ENCODE measurements at places on chromosomes 6 and 20. TPM values are rescaled to one million over a fixed set of nuclear protein-coding genes. Genes with fewer than 3 reads are reported as not detected.
A peak's percentile ranks its signal among the peaks of the same experiment; 100 is the strongest.

GRCh38 chr6:158233214-158233795 is 65.2 kb downstream of the GTF2H5 start:
- peaks cover 13% of the 10 kb centered on the region for H3K4me1 ChIP-seq
- H3K36me3 ChIP-seq: no peaks in the 10 kb centered on the region
- no peak for DNase-seq
- no peaks in the 10 kb centered on the region for H3K27me3 ChIP-seq
- no peak overlapping the region for H3K27ac ChIP-seq
- H3K4me3 ChIP-seq: peak overlapping the region; percentile 80

DNA sequence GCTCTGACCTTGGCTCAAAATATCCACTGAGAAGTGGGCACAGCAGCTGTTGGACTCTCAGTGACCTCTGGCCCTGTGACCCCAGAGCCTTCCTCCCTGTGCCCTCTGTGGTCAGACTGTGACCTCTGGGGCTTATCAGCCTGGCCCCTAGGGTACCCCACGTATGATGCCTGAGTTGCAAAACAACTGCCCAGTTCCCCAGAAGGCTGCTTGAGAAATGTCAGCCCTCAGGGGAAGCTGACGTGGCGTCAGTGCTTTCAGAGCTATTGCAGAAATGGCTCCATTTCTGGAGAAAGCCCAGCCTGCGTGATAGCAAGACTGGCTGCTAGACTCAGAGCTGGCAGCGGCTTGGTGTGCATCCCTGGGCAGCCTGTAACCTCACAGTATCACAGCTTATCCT is 31.5 kb upstream of the TGM2 start:
- H3K4me1 ChIP-seq: peaks cover 12% of the 10 kb centered on the region
- H3K27ac ChIP-seq: no peak overlapping the region
- no peaks in the 10 kb centered on the region for H3K36me3 ChIP-seq

The SPATS1 gene
- total RNA-seq: not detected

DNA sequence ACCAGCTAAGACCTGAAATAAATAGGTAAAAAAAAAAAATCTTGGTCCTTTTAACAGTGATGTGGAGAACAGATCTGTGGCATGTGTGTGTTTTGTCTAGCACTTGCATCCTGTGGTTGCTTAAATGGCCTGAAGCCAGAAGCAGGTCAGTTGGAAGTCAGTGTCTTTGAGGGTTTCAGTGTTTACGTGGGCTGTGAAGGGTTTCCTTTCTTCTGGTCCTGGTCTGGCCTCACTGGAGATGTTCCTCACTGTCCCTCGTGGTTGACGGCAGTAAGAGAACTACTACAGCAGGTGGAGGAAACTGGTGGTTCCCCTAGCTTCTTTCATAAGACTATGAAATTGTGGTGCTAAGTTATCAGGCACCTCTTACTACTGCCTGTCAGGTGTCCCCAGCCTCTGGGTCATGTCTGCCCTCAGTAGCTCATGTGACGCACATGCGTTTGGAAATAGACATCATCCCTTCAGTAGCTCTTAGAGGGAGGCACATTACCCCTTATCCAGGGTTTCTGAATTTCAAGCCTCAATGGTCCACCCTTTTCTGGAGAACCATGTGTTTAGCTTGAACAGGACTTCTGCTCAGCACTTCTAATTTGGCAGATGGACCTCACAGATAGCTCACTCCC is 59.4 kb upstream of the SCP2D1 start:
- H3K4me3 ChIP-seq: no peak overlapping the region
- no peaks in the 10 kb centered on the region for H3K4me1 ChIP-seq
- H3K36me3 ChIP-seq: no peaks in the 10 kb centered on the region
- H3K27ac ChIP-seq: no peak overlapping the region
- no peaks in the 10 kb centered on the region for H3K27me3 ChIP-seq

GRCh38 chr20:4151991-4152695 is 136.8 kb upstream of the RNF24 start:
- peak overlapping the region; percentile 30 for H3K27ac ChIP-seq
- peak; percentile 84 for DNase-seq
- H3K36me3 ChIP-seq: no peaks in the 10 kb centered on the region
- no peak overlapping the region for H3K4me3 ChIP-seq

GRCh38 chr6:161228921-161229591 is 44.8 kb downstream of the AGPAT4 start:
- H3K27ac ChIP-seq: peak overlapping the region; percentile 85
- no peaks in the 10 kb centered on the region for H3K36me3 ChIP-seq
- peak; percentile 91 for DNase-seq
- H3K4me1 ChIP-seq: peaks cover 26% of the 10 kb centered on the region
- H3K27me3 ChIP-seq: no peaks in the 10 kb centered on the region

The BPIFB1 gene
- not detected for total RNA-seq

The HLA-DRB5 gene
- not detected for total RNA-seq

The SIGLEC1 gene
- total RNA-seq: not detected

The LAMA2 gene
- 1.7 TPM for total RNA-seq

The ENPP5 gene
- 1.4 TPM for total RNA-seq

- DNase-seq: no peak
- H3K4me3 ChIP-seq: no peak overlapping the region
- H3K27me3 ChIP-seq: no peaks in the 10 kb centered on the region
- no peaks in the 10 kb centered on the region for H3K4me1 ChIP-seq
- H3K27ac ChIP-seq: no peak overlapping the region
Observed at GRCh38 chr6:132790450-132790849, 8.0 kb downstream of the SLC18B1 start.

- H3K36me3 ChIP-seq: no peaks in the 10 kb centered on the region
- H3K4me1 ChIP-seq: peaks cover 14% of the 10 kb centered on the region
- no peak overlapping the region for H3K4me3 ChIP-seq
- H3K27ac ChIP-seq: no peak overlapping the region
- DNase-seq: no peak
- H3K27me3 ChIP-seq: no peaks in the 10 kb centered on the region
Observed at GRCh38 chr20:41334036-41334435, 6.6 kb upstream of the LPIN3 start.

DNA sequence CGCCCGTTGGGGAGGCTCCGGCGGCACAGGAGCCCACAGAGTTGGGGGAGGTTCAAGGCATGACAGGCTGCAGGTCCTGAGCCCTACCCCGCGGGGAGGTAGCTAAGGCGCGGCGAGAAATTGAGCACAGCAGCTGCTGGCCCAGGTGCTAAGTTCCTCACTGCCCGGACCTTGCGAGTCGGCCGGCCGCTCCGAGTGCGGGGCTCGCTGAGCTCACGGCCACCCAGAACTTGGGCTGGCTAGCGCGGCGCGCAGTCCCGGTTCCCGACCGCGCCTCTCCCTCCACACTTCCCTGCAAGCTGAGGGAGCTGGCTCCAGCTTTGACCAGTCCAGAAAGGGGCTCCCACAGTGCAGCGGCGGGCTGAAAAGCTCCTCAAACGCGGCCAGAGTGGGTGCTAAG is 23.9 kb upstream of the KIF13A start:
- no peaks in the 10 kb centered on the region for H3K4me1 ChIP-seq
- no peak overlapping the region for H3K4me3 ChIP-seq
- H3K36me3 ChIP-seq: no peaks in the 10 kb centered on the region
- H3K27me3 ChIP-seq: no peaks in the 10 kb centered on the region

- peaks cover 4% of the 10 kb centered on the region for H3K27me3 ChIP-seq
- no peak for DNase-seq
- no peak overlapping the region for H3K27ac ChIP-seq
- no peaks in the 10 kb centered on the region for H3K36me3 ChIP-seq
- H3K4me3 ChIP-seq: no peak overlapping the region
Observed at GRCh38 chr6:33880766-33881165, 77.0 kb upstream of the MLN start.

DNA sequence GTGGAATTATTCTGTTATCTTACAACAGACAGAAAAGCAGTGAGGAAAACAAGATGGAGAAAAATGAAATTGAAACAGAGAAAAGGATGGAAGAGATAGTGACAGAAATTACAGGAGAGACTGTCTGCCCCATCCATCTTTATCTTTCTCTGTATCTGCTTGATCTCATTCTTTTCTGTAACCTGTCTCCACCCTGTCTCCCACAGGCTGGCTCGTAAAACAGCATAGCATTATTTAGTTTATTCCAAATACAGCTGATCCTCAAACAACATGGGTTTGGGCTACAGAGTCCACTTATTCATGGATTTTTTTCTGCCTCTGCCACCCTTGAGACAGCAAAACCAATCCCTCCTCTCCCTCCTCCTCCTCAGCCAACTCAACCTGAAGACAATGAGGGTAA is 482.3 kb upstream of the JARID2 start:
- H3K4me1 ChIP-seq: no peaks in the 10 kb centered on the region
- DNase-seq: no peak
- no peak overlapping the region for H3K27ac ChIP-seq
- no peak overlapping the region for H3K4me3 ChIP-seq

The THEMIS gene
- total RNA-seq: 0.07 TPM

The RNF39 gene
- not detected for total RNA-seq

The PAX1 gene
- total RNA-seq: not detected

- no peaks in the 10 kb centered on the region for H3K27me3 ChIP-seq
- H3K36me3 ChIP-seq: no peaks in the 10 kb centered on the region
- no peaks in the 10 kb centered on the region for H3K4me1 ChIP-seq
- H3K27ac ChIP-seq: no peak overlapping the region
- DNase-seq: no peak
Observed at GRCh38 chr20:20793591-20793990, 81.1 kb upstream of the RALGAPA2 start.

The CABLES2 gene
- 4.4 TPM for total RNA-seq

DNA sequence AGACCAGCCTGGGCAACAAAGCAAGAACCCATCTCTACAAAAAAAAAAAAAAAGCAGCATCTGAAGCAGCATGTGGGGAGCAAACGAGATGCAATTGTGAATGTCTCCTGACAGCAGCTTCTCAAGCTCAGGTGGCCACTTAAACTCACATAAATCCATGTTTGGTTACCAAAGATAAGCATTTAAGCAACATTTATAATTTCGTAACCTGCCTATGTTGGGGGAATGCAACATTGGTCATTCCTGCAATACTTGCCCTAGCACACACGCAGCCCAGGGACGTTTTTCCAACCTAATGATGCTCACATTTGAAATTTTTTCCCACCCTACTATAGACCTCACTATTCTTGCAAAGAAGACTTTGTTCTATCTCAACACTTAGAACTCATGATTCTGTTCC is 113.3 kb downstream of the ZFP64 start:
- H3K36me3 ChIP-seq: peaks cover 5% of the 10 kb centered on the region
- H3K27ac ChIP-seq: no peak overlapping the region
- H3K4me1 ChIP-seq: no peaks in the 10 kb centered on the region
- no peak for DNase-seq

- DNase-seq: peak; percentile 68
- H3K27ac ChIP-seq: no peak overlapping the region
- H3K36me3 ChIP-seq: no peaks in the 10 kb centered on the region
- H3K4me3 ChIP-seq: no peak overlapping the region
- H3K4me1 ChIP-seq: peaks cover 10% of the 10 kb centered on the region
Observed at GRCh38 chr6:111487661-111488060, 4.6 kb upstream of the REV3L start.

The AGER gene
- total RNA-seq: 9.9 TPM

The PLA2G7 gene
- 0.48 TPM for total RNA-seq

- no peak overlapping the region for H3K4me3 ChIP-seq
- H3K36me3 ChIP-seq: no peaks in the 10 kb centered on the region
- no peaks in the 10 kb centered on the region for H3K4me1 ChIP-seq
Observed at GRCh38 chr6:23031986-23032385, 462.6 kb downstream of the HDGFL1 start.

The OR14J1 gene
- total RNA-seq: not detected

The MAP3K5 gene
- 1.7 TPM for total RNA-seq

DNA sequence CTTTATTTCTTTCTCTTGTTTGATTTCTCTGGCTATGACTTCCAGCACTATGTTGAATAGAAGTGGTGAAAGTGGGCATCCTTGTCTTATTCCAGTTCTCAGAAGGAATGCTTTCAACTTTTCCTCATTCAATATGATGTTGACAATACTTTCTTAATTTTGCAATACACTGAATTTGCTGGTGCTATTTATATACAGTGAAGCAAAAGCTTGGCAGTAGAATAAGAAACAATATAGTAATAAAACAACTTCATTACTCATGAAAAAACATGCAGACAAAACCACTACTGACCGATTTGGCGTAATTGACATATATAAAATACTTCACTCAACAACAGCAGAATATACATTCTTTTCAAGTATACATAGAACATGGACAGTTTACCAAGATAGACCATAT is 96.4 kb downstream of the CFAP61 start:
- no peak for DNase-seq
- H3K4me3 ChIP-seq: no peak overlapping the region
- H3K27me3 ChIP-seq: no peaks in the 10 kb centered on the region
- H3K36me3 ChIP-seq: no peaks in the 10 kb centered on the region
- no peak overlapping the region for H3K27ac ChIP-seq

GRCh38 chr20:14497004-14497403 is 159.6 kb upstream of the FLRT3 start:
- H3K36me3 ChIP-seq: no peaks in the 10 kb centered on the region
- no peak for DNase-seq
- H3K27ac ChIP-seq: no peak overlapping the region
- no peak overlapping the region for H3K4me3 ChIP-seq
- H3K4me1 ChIP-seq: no peaks in the 10 kb centered on the region
- no peaks in the 10 kb centered on the region for H3K27me3 ChIP-seq

DNA sequence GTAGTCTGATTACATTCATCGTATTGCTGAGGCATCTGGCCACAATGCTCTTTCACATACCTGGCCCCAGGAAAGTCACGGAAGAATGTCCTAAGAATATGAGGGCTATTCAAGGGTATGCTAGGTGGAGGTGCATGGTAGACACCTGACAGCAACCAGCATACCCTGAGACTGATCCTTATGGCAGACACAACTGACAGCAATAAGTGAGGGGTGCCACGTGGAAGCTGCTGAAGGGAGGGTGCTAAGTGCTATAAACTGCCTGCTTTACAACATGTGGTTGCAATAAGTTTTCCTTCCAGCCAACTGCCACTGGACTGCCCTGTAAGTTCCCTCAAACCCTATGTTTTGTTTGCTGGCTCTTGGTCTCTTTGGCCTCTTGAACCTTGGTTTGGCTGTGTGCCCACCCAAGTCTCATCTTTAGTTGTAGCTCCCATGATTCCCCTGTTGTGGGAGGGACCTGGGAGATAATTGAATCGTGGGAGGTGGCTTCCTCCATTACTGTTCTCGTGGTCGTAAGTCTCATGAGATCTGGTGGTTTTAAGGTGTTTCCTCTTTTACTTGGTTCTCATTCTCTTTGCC is 201.3 kb upstream of the MOCS1 start:
- H3K36me3 ChIP-seq: no peaks in the 10 kb centered on the region
- H3K4me1 ChIP-seq: no peaks in the 10 kb centered on the region
- no peak overlapping the region for H3K27ac ChIP-seq
- H3K27me3 ChIP-seq: no peaks in the 10 kb centered on the region

DNA sequence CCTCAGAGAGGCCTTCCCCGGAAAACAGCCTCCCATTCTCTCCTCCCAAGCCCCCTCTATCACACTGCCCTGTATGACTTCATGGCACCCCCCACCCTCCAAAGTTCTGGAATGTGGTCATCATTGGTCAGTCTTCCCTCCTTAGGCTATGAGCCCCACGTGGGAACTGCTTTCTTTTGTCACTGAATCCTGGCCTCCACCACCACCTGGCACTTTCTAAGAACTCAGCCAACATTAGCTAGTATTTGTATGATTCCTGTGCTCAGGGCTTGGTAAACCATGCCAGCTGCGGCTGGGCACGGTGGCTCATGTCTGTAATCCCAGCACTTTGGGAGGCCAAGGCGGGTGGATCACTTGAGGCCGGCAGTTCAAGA is 8.4 kb upstream of the E2F1 start:
- H3K27ac ChIP-seq: no peak overlapping the region
- peaks cover 7% of the 10 kb centered on the region for H3K4me1 ChIP-seq
- DNase-seq: no peak
